ENCODE measurements at places on chromosomes 7 and 10.

DNA sequence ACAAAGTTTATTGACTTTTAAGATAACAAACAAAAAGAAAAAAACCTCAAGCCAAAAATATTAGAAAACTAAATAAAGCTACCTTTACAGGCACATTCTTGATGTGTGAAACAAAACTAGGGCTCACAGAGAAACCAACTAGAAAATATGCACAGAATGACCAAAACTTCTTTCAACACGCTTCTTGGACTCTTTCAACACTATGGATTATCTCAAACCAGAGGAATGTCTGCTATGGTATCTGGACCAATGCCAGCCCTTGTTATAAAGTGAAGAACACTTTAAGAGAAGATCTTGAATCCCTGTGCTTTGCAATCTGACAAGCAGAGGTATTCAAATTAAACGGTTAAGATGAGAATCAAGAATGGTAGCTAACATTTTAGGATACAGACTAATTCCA, 76.6 kb downstream of the DNAJC1 start:
- no peak for DNase-seq

DNA sequence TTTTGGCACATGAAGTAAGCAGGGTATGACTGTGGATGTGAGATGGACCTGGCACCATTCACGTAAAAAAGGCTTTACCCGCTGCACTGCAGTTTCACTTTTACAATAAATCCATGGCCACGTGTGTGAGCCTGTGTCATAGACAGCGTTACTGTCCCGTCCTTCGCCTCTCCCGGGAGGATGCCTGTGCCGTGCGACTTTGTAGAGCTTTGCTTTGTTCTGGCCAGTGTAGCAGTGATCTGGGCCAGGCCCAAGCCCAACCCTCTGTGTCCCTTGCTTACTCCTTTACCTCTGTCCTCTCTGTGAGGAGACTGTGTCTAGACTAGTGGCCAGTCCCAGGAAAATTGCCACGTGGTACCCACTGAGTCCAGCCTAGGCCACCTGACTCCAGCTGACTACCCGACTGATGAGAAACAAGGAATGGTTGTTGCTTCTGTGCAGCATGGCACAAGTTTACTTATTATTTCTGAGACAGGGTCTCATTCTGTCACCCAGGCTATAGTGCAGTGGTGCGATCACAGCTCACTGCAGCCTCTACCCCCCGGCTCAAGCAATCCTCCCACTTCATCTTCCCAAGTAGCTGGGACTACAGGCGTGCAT, 48.1 kb downstream of the JAKMIP3 start:
- no peak for DNase-seq

- no peak for DNase-seq
These were observed 24.9 kb downstream of the INSIG1 start for GRCh38 chr7:155322530-155322929.

DNA sequence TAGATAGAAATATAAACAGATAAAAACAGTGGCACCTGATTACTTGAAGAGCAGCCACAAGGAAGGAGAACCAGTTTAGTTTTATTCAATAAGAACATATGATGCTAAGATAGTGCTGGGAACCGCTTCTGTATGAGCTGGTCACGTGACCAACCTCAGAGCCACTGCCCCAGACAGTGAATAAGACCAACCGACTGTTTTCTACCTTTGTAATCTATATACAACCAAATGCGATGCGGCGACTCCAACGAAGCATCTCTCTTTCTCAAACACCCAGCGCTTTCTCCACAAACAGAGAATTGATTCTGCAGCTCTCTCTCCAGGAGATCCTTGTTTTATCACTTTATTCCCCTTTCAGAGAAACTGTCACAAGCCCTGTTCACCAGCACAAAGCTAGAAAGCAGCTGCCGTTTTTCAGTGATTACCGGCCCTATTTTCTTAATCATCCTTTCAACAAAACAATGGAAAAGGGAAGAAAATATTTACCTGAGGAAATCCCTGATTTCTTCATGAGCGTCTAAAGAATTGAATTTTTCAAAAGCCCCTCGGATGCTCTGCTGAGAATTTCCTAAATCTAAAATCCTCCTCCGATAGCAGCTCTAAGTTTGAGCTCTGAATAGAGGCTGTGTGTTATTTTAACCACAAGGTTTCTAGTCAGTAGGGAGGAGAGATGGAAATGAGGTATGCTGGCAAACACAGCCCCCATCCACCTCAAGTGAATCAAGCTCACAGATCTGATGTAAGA, 55.7 kb upstream of the JCAD start:
- no peak for DNase-seq

DNA sequence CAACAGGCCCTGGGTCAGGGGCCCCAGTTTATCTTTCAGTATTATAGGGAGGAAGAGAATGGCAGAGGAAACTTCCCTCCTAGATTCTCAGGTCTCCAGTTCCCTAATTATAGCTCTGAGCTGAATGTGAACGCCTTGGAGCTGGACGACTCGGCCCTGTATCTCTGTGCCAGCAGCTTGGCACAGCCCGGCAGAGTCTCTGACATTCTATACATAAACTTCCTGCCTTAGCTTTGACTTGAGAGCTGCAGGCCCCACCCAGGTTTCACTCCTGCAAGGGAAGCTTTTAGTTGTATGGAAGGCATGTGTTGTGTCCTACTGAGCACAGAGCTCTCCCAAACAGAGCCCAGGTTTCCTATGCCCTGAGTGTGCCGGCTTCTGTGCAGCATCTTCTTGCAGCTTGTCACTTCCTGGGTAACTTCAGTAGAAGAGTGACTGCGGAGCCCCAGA, 205.6 kb upstream of the PRSS58 start:
- no peak for DNase-seq

DNA sequence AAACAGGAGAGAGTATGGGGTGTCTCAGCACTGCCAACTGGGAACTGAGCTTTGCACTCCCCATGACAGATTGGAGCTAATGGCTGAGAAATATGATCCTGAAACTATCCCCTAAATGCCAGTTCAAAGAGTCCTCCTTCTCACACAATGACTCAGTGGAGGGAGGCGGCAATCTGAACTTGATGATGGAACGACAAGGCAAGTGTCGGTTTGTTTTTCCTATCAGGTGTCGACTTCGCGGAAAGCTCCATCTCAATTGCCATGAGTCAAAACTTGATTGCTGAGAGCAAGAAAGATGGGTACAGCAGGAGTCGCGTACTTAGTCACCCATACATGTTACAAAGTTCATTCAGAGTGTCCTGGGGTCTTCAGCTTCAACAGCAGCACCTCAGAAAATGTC, 52.5 kb downstream of the NPY start:
- no peak for DNase-seq

DNA sequence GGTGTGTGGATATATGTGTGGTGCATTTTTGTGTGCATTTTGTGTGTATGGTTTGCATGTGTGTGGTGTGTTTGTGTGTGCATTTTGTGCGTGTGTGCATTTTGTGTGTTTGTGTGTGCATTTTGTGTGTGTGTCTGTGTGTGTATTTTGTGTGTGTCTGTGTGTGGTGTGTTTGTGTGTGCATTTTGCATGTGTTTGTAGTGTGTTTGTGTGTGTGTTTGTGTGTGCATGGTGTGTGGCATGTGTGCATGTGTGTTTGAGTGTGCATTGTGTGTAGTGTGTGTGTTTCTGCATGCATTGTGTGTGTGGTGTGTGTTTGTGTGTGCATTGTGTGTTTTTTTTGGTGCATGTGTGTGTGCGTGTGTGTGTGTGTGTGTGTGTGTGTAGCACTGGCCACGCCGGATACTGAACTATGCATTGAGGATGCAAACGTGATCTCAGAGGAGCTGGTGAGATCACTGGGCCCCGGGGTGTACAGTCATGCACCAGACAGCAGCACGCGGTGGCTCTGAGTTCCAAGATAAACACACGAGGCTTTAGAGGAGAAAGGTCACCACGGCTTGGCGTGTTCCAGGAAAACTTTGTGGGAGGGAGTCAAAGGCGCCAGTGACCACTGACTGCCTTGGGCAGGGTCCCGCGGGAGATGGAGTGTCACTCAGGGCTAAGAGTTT, 106.6 kb upstream of the SHH start:
- no peak for DNase-seq

GRCh38 chr10:97312897-97313296, 6.2 kb upstream of the FRAT1 start:
- no peak for DNase-seq

DNA sequence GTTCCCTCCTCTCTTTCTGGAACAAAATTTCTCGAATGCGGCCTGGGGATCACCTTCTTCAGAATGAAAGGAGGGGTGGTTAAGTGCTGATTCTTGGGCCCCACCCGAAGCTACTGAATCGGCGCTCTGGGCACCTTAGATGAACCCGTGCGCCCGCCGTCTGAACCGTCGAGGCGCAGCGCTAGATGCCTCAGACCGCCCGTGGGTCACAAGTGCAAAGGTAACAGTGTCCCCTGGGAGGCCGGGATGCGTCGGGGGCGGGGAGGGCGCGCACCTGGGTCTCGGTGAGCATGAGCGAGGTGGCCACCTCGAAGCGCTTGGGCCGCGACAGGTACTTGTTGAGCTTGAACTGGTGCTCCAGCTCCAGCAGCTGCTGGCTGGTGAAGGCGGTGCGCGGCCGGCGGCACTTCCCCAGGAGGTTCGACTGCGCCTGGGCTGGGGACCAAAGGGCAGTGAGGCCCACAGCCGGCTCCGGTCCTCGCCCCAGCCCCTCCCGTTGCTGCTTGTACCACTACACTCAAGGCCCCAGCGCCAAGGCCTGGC, 4.2 kb downstream of the MNX1 start:
- DNase-seq = no peak

- no peak for DNase-seq
These were observed 185.5 kb downstream of the SEMA3A start for GRCh38 chr7:84009051-84009450.

DNA sequence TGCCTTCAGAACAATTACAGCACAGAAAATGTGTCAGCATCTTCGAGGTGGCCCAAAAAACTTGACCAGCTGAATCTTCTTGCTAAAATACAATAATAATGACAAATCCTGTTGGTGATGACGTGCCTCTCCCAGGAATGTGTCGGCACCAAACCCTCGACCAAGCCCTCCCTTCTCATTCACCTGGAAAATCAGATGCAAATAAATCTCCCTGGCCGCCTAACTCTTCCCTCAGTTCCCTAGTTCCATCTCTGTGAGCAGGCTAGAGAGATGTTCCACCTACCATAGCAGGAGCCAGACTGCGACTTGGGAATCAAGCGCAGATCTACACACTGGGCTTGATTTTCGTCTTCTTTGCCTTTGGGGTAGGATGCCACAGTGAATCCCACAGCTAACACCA, 4.1 kb downstream of the PRSS1 start:
- no peak for DNase-seq

- DNase-seq = no peak
These were observed 54.7 kb upstream of the EGR2 start for GRCh38 chr10:62870866-62871265.

DNA sequence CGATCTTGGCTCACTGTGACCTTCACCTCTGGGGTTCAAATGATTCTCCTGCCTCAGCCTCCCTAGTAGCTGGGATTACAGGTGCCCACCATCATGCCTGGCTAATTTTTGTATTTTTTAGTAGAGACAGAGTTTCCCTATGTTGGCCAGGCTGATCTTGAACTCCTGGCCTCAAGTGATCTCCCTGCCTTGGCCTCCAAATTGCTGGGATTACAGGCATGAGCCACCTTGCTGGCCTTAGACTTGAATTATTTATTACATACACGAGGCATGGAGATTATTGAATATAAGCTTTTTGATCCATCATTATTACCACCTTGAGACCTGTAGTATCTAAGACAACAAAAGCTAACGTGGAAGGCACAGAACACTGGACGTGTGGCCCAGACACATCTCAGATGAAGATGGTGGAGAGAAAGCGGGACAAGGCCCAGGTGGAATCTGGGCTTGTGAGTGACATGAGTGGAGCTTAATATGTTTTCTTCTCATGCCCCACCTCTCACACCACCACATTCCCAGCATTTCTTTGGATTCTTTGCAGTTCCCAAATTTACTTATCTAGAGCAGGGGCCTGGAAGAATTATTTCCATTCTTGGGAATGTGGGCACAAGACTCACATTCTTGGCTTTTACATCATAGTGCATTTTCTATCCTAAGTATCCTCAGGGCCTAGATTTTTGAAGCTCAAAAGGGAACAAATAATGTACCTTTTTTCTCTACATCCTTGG, 76.6 kb downstream of the SUGCT start:
- no peak for DNase-seq

GRCh38 chr10:125816548-125816947, 6.5 kb downstream of the UROS start:
- no peak for DNase-seq

DNA sequence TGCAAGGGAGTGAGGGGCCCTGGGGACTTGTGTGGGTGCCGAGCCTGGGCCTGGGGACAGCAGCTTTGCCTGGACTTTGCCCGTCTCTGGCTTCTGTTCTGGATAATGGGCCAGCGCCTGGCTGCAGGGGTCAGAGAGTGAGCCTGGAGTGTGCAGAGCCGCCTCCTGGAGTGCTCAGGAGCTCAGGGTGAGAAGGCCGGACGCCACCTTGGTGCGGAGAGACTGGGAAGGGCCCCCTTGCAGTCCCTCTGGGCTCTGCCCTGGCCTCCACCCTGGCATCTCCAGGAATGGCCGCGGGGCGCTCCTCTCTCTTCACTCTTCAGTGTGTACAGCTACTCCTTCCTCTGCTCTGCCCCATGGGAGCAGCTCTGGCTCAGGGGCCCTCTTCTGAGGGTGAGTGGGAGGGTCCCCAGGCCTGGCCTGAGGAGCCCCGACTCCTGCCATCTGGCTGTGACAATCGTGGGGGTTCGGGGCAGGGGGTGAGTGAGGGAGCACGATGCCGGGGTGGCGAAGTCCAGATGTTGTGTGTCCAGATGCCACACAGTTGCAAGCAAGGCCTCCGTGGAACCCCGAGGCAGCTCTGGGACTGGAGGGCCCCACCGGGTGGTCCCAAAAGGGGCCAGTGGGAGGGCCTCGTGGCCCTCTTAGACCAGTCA, 187.1 kb downstream of the DNAJB6 start:
- no peak for DNase-seq

GRCh38 chr10:79274279-79275104, 72.8 kb upstream of the PPIF start:
- DNase-seq = no peak

DNA sequence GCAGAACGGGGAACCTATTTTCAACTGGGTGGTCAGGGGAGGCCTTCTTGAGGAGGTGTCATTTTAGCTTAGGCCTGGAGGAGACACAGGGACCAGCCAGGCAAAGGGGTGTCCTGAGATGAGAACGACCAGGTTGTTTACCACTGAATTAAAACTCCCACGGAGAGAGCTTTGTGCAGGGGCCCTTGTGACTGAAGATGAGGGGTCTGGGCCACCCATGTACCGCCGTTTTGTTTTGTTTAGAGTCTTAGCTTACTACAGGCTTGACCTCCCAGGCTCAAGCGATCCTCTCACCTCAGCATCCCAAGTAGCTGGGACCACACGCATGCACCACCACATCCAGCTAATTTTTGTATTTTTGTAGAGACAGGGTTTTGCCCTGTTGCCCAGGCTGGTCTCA, 80.4 kb downstream of the FAM171A1 start:
- no peak for DNase-seq

GRCh38 chr10:51001587-51001986, 72.7 kb upstream of the PRKG1 start:
- no peak for DNase-seq

GRCh38 chr10:70683601-70683934, 11.3 kb downstream of the ADAMTS14 start:
- no peak for DNase-seq

All from stimulated activated CD8-positive, alpha-beta memory T cell treated with anti-CD3 and anti-CD28 coated beads, Interleukin-2, amount 100 ng/mL, for 48 hours (primary cell).